Peyer's patch (tissue), 4 donors: ENCODE measurements at places on chromosomes 5 and 9. TPM values are rescaled to one million over a fixed set of nuclear protein-coding genes. Genes with fewer than 3 reads are reported as not detected.

- no peaks in the 10 kb centered on the region for H3K4me1 ChIP-seq
- no peak for DNase-seq
- no peaks in the 10 kb centered on the region for H3K27me3 ChIP-seq
- H3K4me3 ChIP-seq: no peak overlapping the region
- H3K36me3 ChIP-seq: no peaks in the 10 kb centered on the region
Observed at GRCh38 chr9:21672140-21672539, 130.3 kb upstream of the MTAP start.

GRCh38 chr9:99488131-99489059 is 266.3 kb downstream of the SEC61B start:
- H3K36me3 ChIP-seq: no peaks in the 10 kb centered on the region
- H3K4me3 ChIP-seq: no peak overlapping the region
- H3K27ac ChIP-seq: no peak overlapping the region
- H3K4me1 ChIP-seq: no peaks in the 10 kb centered on the region

GRCh38 chr9:117412006-117412715 is 2.7 kb downstream of the ASTN2 start:
- DNase-seq: no peak
- no peaks in the 10 kb centered on the region for H3K36me3 ChIP-seq
- H3K27me3 ChIP-seq: no peaks in the 10 kb centered on the region
- H3K4me1 ChIP-seq: no peaks in the 10 kb centered on the region
- no peak overlapping the region for H3K27ac ChIP-seq
- no peak overlapping the region for H3K4me3 ChIP-seq

DNA sequence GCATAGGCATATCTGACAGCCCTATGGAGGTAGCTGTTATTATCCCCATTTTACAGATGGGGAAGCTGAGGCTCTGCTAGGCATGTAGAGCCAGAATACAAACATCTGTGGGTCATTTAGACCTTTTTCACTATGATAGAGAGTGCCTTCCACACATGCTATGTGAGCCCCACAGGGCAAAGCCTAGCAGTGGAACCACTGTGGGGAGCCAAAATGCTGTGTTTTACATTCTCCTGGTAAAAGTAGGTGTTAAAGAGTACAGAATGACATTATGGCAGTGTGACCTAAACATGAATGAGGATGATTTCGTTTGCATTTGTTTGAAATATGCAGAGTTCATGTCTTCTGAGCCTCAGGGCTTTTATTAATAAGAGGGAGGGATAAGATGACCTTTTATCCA is 265.2 kb downstream of the MAST4 start:
- H3K4me1 ChIP-seq: no peaks in the 10 kb centered on the region
- no peaks in the 10 kb centered on the region for H3K27me3 ChIP-seq
- no peak for DNase-seq
- no peak overlapping the region for H3K27ac ChIP-seq
- H3K36me3 ChIP-seq: no peaks in the 10 kb centered on the region

- no peaks in the 10 kb centered on the region for H3K36me3 ChIP-seq
- peak overlapping the region; percentile 61 for H3K27ac ChIP-seq
- DNase-seq: peak; percentile 52
- no peaks in the 10 kb centered on the region for H3K27me3 ChIP-seq
- H3K4me3 ChIP-seq: no peak overlapping the region
Observed at GRCh38 chr9:133114886-133115603, 6.0 kb downstream of the RALGDS start.

DNA sequence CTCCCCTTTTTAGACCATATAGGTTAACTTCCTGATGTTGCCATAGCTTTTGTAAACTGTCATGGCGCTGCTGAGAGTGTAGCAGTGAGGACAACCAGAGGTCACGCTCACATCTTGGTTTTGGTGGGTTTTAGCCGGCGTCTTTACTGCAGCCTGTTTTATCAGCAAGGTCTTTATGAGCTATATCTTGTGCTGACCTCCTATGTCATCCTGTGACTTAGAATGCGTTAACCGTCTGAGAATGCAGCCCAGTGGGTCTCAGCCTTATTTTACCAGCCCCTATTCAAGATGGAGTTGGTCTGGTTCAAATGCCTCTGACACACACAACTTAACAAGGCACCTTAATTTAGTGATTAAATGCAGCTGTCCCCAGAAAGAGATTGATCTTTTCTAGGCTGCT is 23.9 kb upstream of the KDM4C start:
- no peak for DNase-seq
- H3K4me3 ChIP-seq: no peak overlapping the region
- no peaks in the 10 kb centered on the region for H3K36me3 ChIP-seq
- no peaks in the 10 kb centered on the region for H3K27me3 ChIP-seq

GRCh38 chr5:115392611-115393010 is 96.2 kb upstream of the CCDC112 start:
- H3K27me3 ChIP-seq: no peaks in the 10 kb centered on the region
- no peaks in the 10 kb centered on the region for H3K36me3 ChIP-seq
- H3K4me1 ChIP-seq: no peaks in the 10 kb centered on the region
- H3K4me3 ChIP-seq: no peak overlapping the region
- H3K27ac ChIP-seq: no peak overlapping the region
- no peak for DNase-seq

DNA sequence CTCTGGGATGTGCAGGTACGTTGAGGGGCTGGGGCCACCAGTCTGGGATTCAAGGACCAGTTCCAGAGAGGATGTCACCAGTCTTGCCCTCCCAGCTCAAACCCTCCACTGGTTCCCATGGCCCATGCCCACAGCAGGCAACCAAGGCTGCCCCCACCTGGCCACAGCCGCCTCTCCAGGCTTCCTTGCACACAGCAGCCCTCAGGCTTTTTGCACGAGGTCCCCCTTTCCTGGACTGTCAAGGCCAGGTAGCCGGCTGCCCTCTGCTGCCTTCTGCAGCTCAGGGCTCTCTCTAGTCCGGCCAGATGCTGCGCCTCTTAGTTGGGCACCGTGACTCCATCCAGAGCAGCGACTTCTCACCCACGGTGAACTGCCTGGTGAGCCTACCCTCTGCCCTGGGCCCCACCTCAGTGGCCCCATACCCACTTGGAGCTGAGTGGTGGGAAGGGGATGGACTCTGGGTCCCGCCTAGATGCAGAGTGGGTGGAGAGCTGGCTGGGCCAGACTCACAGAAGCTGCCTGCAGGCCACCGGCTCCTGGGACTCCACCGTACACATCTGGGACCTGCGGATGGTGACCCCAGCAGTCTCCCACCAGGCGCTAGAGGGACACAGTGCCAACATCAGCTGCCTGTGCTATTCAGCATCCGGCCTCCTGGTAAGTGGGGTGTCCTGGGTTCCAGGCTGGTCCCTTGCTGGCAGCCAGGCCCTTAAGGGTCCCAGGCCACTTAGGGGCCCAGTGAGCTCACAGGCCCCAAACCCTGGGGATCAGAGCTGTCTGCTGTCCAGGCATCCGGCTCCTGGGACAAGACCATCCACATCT is 2.9 kb downstream of the WDR38 start:
- no peak overlapping the region for H3K27ac ChIP-seq
- no peak for DNase-seq
- no peaks in the 10 kb centered on the region for H3K36me3 ChIP-seq

DNA sequence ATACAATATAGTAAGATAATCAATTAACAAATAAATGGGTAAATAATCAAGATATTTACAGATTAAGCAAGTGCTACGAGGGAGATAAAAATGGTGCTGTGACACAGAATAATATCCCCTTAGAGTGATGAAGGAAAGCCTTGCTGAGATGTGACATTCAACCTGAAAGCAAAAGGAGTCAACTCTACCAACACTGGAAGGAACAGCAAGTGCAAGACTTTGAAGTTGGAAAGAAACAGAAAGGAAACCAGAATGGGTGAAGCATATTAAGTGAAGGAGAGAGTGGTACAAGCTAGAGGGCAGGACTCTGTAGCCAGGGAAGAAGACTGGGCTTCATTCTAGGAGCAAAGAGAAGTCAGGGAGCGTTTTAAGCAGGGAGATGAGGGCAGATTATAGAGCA is 12.2 kb upstream of the MEGF9 start:
- DNase-seq: no peak
- no peak overlapping the region for H3K4me3 ChIP-seq
- no peaks in the 10 kb centered on the region for H3K27me3 ChIP-seq
- no peaks in the 10 kb centered on the region for H3K4me1 ChIP-seq
- H3K36me3 ChIP-seq: no peaks in the 10 kb centered on the region

GRCh38 chr9:100087218-100087617 is 11.6 kb downstream of the ERP44 start:
- peak; percentile 26 for DNase-seq
- no peak overlapping the region for H3K27ac ChIP-seq
- H3K27me3 ChIP-seq: no peaks in the 10 kb centered on the region

GRCh38 chr9:126609711-126610388 is 3.9 kb upstream of the LMX1B start:
- no peak for DNase-seq
- H3K4me1 ChIP-seq: peaks cover 31% of the 10 kb centered on the region
- no peak overlapping the region for H3K27ac ChIP-seq
- H3K36me3 ChIP-seq: no peaks in the 10 kb centered on the region

DNA sequence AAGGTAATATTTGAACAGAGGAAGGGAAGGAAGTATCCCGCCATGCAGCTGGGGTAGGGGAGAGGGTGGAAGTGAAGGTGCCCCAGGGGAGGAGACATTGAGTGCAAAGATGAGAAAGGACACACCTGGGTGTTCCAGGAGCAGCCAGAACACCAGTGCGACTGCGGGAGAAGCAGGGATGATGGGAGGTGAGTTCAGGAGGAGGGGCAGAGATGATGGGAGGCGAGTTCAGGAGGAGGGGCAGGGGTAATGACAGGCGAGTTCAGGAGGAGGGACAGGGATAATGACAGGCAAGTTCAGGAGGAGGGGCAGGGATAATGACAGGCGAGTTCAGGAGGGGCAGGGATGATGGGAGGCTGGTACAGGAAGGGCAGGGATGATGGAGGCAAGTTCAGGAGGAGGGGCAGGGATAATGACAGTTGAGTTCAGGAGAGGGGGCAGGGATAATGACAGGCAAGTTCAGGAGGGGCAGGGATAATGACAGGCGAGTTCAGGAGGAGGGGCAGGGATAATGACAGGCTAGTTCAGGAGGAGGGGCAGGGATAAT is 17.2 kb upstream of the SPOCK1 start:
- H3K4me1 ChIP-seq: no peaks in the 10 kb centered on the region
- no peak overlapping the region for H3K27ac ChIP-seq
- H3K27me3 ChIP-seq: no peaks in the 10 kb centered on the region
- no peak overlapping the region for H3K4me3 ChIP-seq

- H3K4me1 ChIP-seq: peaks cover 12% of the 10 kb centered on the region
- no peak overlapping the region for H3K4me3 ChIP-seq
- no peaks in the 10 kb centered on the region for H3K27me3 ChIP-seq
- DNase-seq: peak; percentile 57
- peak overlapping the region; percentile 13 for H3K27ac ChIP-seq
Observed at GRCh38 chr9:136617746-136618579, 44.8 kb upstream of the EGFL7 start.

The SPRY4 gene
- 43.3 TPM for total RNA-seq

The MORN5 gene
- total RNA-seq: not detected

The FBXO10 gene
- 1.6 TPM for total RNA-seq
